ENCODE measurements at places on chromosomes 4 and X.

DNA sequence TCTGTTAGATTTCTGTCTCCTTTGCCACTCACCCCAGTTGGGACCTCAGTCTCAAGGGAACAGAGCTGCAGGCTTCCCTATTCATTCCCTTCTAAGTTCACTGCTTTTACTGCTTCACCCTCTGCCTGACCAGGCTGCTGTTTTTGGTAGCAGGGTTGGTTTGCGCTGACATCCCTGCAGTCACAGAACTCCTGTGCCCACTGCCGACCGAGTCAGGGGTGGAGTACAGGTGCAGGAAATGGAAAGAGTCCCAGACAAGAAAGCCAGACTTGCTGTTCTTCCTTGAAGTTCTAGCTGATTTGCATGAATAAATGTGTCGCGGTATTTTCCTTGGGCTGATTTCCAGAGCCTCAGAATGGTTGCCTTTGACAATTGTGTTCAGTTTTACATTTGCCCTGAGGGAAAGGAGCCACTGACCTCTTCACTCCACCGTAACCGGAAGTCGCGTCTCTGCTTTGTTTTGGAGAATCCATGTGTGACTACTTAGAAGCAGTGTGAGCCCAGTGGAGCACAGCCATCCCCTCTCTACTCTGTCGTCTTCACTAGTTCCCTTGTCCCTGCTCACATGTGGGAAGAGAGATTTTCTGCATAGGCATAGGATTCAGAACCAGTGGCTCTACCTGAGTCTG lies 84.8 kb downstream of the TNIP2 start:
- no peak for DNase-seq
- H3K27ac ChIP-seq, result peak overlapping the region; percentile 52

- no peak overlapping the region for H3K27ac ChIP-seq
- H3K4me3 ChIP-seq, result no peak overlapping the region
- H3K36me3 ChIP-seq, result no peaks in the 10 kb centered on the region
- no peak for DNase-seq
- H3K27me3 ChIP-seq, result peaks cover 3% of the 10 kb centered on the region
- peaks cover 18% of the 10 kb centered on the region for H3K4me1 ChIP-seq
Observed at GRCh38 chrX:136646602-136647239, 1.2 kb upstream of the CD40LG start.

DNA sequence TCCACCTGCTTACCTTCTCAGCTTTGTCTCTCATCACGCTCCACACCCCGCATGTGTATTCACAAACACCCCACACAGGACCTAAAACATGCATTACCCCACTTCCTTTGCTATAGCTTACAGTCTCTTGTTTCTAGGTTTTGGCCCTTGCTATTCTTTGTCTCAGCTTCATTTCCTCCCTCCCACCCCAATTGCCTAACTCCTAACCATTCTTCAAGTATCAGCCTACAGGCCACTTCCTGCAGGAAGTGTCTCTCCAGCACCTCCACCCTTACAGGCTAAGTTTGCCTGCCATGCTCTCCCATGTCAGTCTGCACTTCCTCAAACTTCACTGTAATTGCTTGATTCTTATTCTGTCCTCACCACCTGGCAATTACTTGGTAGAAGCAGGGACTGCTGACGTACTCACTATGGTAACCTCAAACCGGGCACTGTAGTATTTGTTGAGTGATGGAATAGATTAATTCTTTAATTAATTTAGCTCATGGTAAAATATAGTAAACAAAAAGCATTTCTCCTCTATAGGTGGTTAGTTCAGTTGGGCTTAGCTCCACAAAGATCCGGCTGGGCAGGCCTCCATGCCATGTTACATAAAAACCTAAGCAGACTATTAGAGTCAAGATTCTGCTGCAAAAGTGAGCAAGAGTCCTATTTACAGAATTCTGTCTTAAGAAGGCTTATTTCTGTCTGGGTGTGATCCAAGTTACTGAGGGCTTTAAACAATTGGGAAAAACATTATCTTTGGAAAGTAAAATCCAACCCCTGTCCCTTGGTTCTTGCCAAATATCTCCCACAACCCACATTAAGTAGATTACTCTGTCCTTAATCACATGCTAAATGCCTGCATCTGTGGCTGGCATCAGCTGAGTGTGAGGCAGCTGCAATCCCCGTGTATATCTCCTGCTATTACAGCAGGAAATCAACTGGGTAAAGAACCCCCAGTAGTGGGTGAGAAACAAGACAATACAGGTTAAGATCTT lies 124.7 kb upstream of the CPEB2 start:
- DNase-seq, result no peak
- H3K4me1 ChIP-seq, result peaks cover 10% of the 10 kb centered on the region
- H3K27ac ChIP-seq, result no peak overlapping the region
- H3K4me3 ChIP-seq, result no peak overlapping the region

DNA sequence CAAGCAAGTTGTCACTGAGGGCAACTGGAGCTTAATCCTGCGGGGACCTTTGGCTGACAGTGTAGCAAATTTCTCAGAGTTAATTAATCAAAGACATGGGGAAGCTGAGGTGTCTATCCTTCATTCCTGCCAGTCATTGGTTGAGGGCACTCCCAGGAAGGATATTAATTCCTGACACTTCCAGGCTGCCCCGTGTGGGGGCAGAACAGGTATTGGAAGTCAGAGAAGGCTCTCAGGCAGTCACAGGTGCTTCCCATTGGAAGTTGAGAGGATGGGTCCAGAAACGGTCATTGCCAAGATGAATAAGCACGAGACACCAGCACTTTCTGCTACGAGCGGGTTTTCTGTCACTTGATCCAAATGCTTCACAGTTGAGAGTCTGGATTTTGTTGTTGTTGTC lies 29.1 kb upstream of the CD38 start:
- no peaks in the 10 kb centered on the region for H3K36me3 ChIP-seq
- H3K27ac ChIP-seq, result no peak overlapping the region
- H3K27me3 ChIP-seq, result no peaks in the 10 kb centered on the region
- H3K4me1 ChIP-seq, result no peaks in the 10 kb centered on the region

- peaks cover 25% of the 10 kb centered on the region for H3K4me1 ChIP-seq
- H3K27ac ChIP-seq, result no peak overlapping the region
- no peak for DNase-seq
- H3K36me3 ChIP-seq, result no peaks in the 10 kb centered on the region
- no peaks in the 10 kb centered on the region for H3K27me3 ChIP-seq
Observed at GRCh38 chr4:139761461-139761860, 95.8 kb downstream of the MGST2 start.

DNA sequence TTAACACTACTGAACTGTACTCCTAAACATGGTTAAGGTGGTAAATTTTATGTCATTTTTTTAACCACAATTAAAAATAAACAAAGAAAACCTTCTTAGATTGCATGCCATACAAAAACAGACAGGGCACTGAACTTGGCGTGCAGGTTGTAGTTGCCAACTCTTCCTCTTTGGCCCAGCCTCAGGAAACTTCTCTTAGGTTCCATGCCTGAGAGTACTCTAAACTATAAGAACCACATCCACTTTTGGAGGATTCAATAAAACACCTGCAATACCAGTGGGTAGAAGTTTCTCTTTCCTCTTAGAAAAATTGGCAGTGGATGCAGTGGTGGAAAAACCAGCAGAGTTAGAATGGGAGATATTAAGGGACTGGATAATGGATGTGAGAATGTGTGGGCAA lies 103.4 kb downstream of the LUZP4 start:
- no peak overlapping the region for H3K27ac ChIP-seq
- no peak for DNase-seq
- H3K4me3 ChIP-seq, result no peak overlapping the region
- no peaks in the 10 kb centered on the region for H3K36me3 ChIP-seq
- H3K27me3 ChIP-seq, result no peaks in the 10 kb centered on the region

DNA sequence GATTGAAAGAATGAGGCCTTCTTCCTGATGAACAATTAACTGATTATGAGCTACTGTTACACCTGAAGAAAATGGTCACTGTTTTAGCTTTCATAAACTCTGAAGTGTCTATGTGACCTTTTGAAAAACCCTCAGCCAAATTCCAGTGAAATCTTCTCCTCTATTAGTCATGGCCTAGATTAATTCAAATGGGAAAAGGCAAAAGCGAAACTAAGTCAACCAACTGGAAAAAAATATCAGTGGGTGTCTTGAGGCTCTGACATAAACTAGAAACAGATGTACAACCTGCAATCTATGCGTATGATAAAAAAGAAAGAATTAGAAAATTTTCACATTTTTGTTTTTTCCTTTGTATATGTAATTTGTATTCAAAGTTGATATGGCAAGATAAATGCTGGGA lies 169.4 kb upstream of the BANK1 start:
- DNase-seq, result no peak
- H3K27ac ChIP-seq, result no peak overlapping the region
- H3K36me3 ChIP-seq, result no peaks in the 10 kb centered on the region
- H3K27me3 ChIP-seq, result no peaks in the 10 kb centered on the region
- H3K4me3 ChIP-seq, result no peak overlapping the region
